Left cardiac atrium (tissue), 4 donors: ENCODE measurements at places on chromosomes 7 and 10. TPM values are rescaled to one million over a fixed set of nuclear protein-coding genes. Genes with fewer than 3 reads are reported as not detected.

- no peak for DNase-seq
Observed at GRCh38 chr7:68504716-68505115, 1093.6 kb upstream of the AUTS2 start.

- no peak for DNase-seq
Observed at GRCh38 chr7:98655611-98656010, 38.5 kb downstream of the NPTX2 start.

DNA sequence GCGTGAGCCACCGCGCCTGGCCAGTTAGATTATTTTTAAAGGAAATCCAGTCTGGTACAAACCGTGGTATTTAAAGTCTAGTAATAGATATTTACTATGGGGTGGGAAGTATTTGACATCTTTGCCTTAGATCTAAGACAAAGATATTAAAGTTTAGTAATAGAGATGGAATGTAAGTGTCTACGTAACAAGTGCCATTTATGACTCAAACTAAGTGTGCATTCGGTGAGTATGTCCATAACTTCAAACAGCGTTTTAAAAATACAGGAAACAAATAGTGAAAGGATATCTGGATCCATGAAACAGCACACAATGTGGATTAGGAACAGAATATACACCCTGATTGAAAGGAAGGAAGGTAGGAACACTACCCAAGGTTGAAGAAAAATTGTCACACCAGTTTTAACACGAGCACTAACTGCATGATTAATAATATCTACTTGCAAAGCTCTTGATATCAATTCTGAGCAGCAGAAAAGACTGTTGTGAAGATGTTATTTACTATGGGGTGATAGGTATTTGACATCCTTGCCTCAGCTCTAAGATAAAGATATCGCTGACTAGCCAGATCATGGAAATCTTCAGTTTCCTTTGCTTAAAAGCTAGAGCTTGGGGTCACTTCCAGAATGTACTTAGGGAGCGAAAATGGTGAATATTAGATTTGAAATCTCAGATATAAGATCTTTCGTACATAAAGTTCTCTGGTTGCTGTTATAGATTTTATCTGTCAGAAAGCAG lies 48.7 kb downstream of the EPC1 start:
- no peak for DNase-seq

DNA sequence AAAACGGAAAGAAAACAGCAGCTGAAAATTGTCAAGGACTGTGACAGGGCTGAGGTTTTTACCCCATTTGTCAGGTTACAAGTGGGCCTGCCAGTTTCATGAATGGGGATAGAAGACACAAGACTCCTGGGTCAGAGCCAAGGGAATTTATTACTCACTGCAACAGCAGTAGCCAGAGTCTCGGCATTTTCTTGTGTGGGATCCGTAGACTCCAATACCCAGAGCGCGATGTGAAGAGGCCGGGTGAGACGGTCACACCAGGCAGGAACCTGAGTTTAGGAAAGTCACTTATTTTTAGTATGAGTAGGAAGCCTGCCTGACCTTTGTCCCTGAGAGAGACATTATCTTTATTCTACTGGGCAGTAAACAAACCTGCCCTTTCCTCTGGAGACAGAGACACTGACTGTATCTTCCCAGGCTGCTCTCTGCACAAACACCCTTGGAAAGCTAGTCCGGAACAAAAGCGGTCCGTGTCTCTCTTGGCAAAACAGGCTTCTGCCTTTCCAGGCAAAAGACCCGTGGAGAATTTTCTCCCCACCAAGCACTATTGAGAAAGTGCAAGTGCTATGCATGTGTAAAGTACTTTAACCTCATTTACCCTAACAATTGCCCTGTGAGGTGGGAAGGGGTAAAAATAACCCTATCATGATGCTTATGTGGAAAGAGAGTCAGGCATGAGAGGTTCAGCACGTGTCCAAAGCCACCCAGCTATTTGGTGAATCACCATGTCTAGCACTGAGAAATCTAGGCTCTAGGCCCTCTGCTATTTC lies 58.4 kb downstream of the JCAD start:
- peak; percentile 73 for DNase-seq

CTNNA3 gene
- total RNA-seq: 42.3 TPM

DNA sequence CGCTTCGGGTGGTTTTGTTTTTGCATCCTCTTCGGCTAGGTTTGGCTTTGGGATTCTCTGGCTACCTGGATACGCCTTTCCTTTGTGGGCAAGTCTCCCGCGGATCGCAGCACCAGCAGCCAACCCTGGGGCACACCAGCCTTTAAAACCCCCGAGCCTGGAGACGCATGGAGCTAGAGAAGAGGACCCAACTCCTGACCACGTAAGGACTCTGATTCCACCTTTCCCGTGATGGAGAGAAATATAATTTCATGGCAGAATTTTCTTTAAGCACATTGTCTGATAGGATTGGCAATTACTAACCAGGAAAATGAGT lies 535.4 kb upstream of the GALNT17 start:
- DNase-seq: no peak

GRCh38 chr7:47202146-47202783 lies 379.6 kb downstream of the TNS3 start:
- DNase-seq: no peak

DNA sequence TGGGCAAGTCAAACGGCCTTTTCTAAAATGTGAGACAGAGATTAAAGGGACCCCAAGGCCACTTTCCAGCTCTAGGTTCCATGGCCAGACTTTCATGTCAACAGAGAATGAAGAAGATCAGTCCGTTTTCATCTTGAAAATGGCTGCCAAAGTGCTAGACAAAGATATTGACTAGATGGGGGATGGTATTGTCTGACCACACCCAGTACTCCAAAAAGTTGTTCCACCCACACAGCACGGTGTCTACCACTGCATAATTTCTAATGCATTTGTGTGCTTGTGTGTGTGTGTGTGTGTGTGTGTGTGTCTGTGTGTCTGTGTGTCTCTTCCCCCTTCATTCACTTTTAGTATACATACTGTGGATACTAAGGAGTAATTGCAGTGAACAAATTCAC lies 1.3 kb downstream of the COL1A2 start:
- no peak for DNase-seq

CYP3A4 gene
- total RNA-seq: 0.34 TPM

DNA sequence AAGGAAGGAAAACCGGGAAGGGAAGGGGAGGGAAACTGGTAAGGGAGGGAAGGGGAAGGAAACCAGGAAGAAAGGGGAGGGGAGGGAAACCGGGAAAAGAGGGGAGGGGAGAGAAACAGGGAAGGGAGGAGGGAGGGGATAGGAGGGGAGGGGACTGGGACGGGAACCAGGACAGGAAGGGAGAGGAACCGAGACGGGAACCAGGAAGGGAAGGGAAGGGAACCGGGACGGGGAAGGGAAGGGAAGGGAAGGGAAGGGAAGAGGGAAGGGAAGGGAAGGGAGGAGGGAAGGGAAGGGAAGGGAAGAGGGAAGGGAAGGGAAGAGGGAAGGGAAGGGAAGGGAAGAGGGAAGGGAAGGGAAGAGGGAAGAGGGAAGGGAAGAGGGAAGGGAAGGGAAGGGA lies 13.6 kb downstream of the C10orf67 start:
- DNase-seq: no peak

GRCh38 chr10:50234486-50234885 lies 16.8 kb downstream of the ASAH2 start:
- DNase-seq: no peak

BAZ1B gene
- 40.6 TPM for total RNA-seq

VSTM4 gene
- 21.0 TPM for total RNA-seq

WIPF3 gene
- 3.8 TPM for total RNA-seq

DNA sequence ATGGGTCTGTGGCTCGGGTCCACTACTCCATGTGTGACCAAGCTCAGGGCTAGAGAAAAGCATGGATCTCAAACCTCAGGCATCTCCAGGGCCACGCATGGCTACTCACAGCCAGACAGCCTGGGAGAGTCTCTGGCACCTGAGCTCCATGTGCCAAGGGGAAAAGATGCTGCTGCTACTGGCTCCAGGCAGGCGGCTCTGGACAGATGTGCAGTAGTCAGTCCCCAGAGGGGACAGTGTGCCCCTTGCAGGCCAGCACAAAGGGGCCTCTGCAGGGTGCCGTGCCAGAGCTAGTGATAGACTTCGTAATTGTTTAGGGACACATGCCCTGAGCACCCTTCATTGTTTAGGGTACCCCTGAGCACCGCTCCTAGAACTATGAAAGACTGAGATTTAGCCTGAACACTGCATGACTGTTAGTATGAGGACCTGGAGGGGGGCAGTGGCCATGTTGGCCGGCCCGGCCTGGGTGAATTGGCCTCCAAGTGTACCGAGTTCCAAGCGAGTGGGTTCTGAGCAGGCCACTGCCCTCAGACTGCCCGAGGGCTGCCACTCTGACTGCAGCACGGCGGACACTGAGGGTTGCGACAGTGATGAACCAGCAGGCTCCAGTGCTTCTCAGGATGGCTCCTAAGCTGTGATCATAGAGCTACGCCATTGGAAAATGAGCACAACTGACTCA lies 80.7 kb downstream of the TCERG1L start:
- peak; percentile 8 for DNase-seq

HGF gene
- 6.0 TPM for total RNA-seq

MEOX2 gene
- total RNA-seq: 12.9 TPM

GRCh38 chr10:12081879-12082557 lies 13.3 kb downstream of the DHTKD1 start:
- no peak for DNase-seq

WNT8B gene
- total RNA-seq: not detected

GRCh38 chr7:9498303-9498702 lies 1064.9 kb downstream of the NXPH1 start:
- DNase-seq: no peak
